ENCODE measurements at places on chromosomes 2 and 18. TPM values are rescaled to one million over a fixed set of nuclear protein-coding genes. Genes with fewer than 3 reads are reported as not detected.

The GREB1L gene
- total RNA-seq: 6.3 TPM

The SULT1C4 gene
- not detected for total RNA-seq

The DAPL1 gene
- not detected for total RNA-seq

The KCNG3 gene
- 2.4 TPM for total RNA-seq

The SERPINB11 gene
- not detected for total RNA-seq

DNA sequence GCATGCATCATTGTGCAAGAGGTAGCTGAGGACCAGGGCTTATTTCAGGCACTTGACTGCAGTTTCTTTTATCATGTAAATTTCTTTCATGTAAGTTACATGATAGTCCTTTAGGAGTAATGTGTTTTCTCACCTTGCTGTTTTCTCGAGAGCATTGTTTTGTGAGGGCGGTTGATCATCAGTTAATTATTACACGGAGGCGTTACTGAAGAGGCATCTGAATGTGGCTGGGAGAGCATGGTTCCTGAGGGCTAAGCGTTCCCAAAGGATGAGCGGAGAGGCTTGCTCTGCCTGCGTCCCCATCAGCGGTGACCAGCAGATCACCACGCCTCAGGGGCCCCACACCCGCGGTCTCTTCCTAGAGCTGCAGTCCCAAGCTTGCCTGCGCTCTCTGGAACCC lies 156.1 kb upstream of the NFATC1 start:
- no peak overlapping the region for H3K4me3 ChIP-seq
- no peak for DNase-seq
- H3K4me1 ChIP-seq: peaks cover under 1% of the 10 kb centered on the region
- no peaks in the 10 kb centered on the region for H3K36me3 ChIP-seq

- peaks cover 42% of the 10 kb centered on the region for H3K36me3 ChIP-seq
- H3K4me3 ChIP-seq: no peak overlapping the region
- H3K27ac ChIP-seq: no peak overlapping the region
- DNase-seq: peak; percentile 43
Measured at GRCh38 chr2:100870652-100871531, 51.0 kb downstream of the NPAS2 start.

DNA sequence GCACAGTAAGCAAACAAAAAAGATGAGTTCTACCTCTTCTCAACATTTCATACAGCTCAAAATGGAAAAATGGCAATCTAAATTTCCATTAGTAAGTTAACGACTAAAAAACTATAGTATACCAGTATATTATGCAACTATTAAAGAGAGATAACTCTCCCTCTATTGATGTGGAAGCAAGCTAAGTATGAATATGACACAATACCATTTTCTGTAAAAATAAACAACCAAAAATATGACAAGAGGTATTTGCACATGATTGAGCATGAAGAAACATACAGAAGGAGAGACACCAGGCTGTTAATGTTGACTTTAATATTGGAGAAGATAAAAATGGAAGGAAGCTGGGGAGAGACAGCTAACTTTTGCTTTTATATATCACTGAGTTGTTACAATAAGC lies 103.5 kb upstream of the ARL5A start:
- H3K4me3 ChIP-seq: no peak overlapping the region
- H3K4me1 ChIP-seq: no peaks in the 10 kb centered on the region
- H3K27ac ChIP-seq: no peak overlapping the region
- H3K27me3 ChIP-seq: peaks cover 74% of the 10 kb centered on the region

GRCh38 chr2:160747501-160748170 lies 254.0 kb upstream of the RBMS1 start:
- peak; percentile 87 for DNase-seq
- H3K4me3 ChIP-seq: no peak overlapping the region
- H3K27me3 ChIP-seq: no peaks in the 10 kb centered on the region
- peak overlapping the region; percentile 27 for H3K27ac ChIP-seq
- H3K36me3 ChIP-seq: no peaks in the 10 kb centered on the region

DNA sequence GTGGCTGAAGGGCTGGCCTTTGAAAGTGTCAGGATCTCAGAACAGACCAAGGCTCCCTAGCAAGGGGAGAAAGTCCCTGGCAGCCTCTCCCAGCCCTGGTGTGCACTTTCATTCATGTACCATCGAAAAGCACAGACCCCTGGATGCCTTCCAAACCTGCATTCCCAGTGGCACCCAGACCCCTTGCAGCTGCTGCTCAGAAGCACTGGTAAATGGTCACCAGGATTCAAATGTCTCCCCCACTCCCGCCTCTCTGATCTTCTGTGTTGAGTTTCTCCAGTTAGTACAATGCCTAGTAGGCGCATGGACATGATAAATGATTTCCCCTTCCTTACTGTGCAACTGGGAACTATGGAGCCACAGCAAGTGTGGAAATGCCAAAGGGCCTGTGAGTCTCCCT lies 180.0 kb downstream of the GLI2 start:
- DNase-seq: no peak
- no peaks in the 10 kb centered on the region for H3K36me3 ChIP-seq
- no peak overlapping the region for H3K4me3 ChIP-seq
- H3K4me1 ChIP-seq: peaks cover 52% of the 10 kb centered on the region
- H3K27ac ChIP-seq: peak overlapping the region; percentile 75

- H3K27ac ChIP-seq: no peak overlapping the region
- H3K4me3 ChIP-seq: no peak overlapping the region
- no peaks in the 10 kb centered on the region for H3K36me3 ChIP-seq
- no peaks in the 10 kb centered on the region for H3K27me3 ChIP-seq
- DNase-seq: no peak
- H3K4me1 ChIP-seq: peaks cover 13% of the 10 kb centered on the region
Measured at GRCh38 chr2:69962986-69963730, 1.7 kb upstream of the ASPRV1 start.

DNA sequence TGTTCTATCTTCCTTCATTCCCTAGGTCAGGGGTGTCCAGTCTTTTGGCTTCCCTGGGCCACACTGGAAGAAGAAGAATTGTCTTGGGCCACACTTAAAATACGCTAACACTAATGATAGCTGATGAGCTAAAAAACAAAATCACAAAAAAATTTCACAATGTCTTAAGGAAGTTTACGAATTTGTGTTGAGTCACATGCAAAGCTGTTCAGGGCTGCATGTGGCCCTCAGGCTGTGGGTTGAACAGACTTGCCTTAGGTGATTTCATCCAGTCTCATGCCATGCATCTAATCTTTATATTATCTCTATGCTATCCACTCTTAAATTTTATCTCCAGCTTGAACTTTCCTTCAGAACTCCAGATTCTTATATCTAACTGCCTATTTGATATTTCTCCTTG lies 80.1 kb downstream of the CCDC85A start:
- H3K36me3 ChIP-seq: no peaks in the 10 kb centered on the region
- no peaks in the 10 kb centered on the region for H3K4me1 ChIP-seq
- H3K27ac ChIP-seq: no peak overlapping the region

DNA sequence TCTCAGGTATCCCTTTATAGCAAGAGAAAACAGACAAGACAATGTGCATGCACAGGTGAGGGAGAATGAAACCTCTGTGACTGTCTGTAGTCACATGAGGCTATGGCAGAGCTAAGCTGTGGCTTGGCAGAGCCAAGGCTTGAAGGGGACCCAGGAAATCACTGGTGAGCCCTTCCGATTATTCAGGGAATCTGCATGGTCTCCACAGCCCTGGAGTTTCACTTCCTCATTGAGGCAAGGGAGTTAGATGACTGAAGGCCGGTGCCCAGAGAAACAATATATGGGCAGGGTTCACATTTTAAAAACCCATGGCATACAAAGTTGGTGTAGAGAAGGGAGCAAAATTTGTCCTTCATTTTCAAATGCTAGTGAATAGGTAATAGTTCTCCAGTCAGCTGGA lies 144.4 kb upstream of the REV1 start:
- no peaks in the 10 kb centered on the region for H3K4me1 ChIP-seq
- no peaks in the 10 kb centered on the region for H3K36me3 ChIP-seq
- no peaks in the 10 kb centered on the region for H3K27me3 ChIP-seq
- no peak overlapping the region for H3K4me3 ChIP-seq
- H3K27ac ChIP-seq: no peak overlapping the region

- no peak for DNase-seq
- H3K4me1 ChIP-seq: peaks cover 14% of the 10 kb centered on the region
- no peak overlapping the region for H3K27ac ChIP-seq
- no peaks in the 10 kb centered on the region for H3K27me3 ChIP-seq
- no peak overlapping the region for H3K4me3 ChIP-seq
Measured at GRCh38 chr2:144376460-144376859, 143.5 kb downstream of the ZEB2 start.

- no peak overlapping the region for H3K4me3 ChIP-seq
- H3K36me3 ChIP-seq: no peaks in the 10 kb centered on the region
- H3K4me1 ChIP-seq: no peaks in the 10 kb centered on the region
- no peak for DNase-seq
- no peaks in the 10 kb centered on the region for H3K27me3 ChIP-seq
Measured at GRCh38 chr18:63700501-63700900, 2.3 kb upstream of the SERPINB11 start.

DNA sequence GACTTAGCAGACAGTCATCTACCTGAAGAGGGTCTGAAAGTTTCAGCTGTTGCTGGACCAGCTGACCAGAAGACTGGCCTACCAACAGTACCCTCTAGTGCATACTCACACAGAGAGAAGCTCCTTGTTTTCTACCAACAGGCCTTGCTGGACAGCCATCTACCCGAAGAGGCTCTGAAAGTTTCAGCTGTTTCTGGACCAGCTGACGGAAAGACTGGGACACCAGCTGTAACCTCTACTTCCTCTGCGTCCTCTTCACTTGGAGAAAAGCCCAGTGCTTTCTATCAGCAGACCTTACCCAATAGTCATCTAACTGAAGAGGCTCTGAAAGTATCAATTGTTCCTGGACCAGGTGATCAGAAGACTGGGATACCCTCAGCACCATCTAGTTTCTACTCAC lies 63.2 kb downstream of the ALMS1 start:
- no peak for DNase-seq
- H3K27ac ChIP-seq: no peak overlapping the region
- 0 out of 2 replicates have a peak, but pooled peaks cover 4% of the 10 kb centered on the region for H3K36me3 ChIP-seq
- no peaks in the 10 kb centered on the region for H3K4me1 ChIP-seq

All from PC-3 (cell line).